ENCODE measurements at places on chromosomes 16 and 17. TPM values are rescaled to one million over a fixed set of nuclear protein-coding genes. Genes with fewer than 3 reads are reported as not detected.

UMOD gene
- polyA plus RNA-seq: not detected

PARD6A gene
- polyA plus RNA-seq: 5.7 TPM

TBC1D3D gene
- 0.10 TPM for polyA plus RNA-seq

LRRC36 gene
- 0.92 TPM for polyA plus RNA-seq

PIRT gene
- polyA plus RNA-seq: not detected

GOT2 gene
- 69.2 TPM for polyA plus RNA-seq

CLEC16A gene
- 13.7 TPM for polyA plus RNA-seq

CLEC18A gene
- polyA plus RNA-seq: 0.20 TPM

CXCL16 gene
- polyA plus RNA-seq: 4.3 TPM

CTRB2 gene
- not detected for polyA plus RNA-seq

ADAD2 gene
- polyA plus RNA-seq: not detected

KRT20 gene
- polyA plus RNA-seq: not detected

CCL5 gene
- 0.57 TPM for polyA plus RNA-seq

TEKT5 gene
- polyA plus RNA-seq: not detected

TMEM220 gene
- polyA plus RNA-seq: 3.1 TPM

ABCC11 gene
- polyA plus RNA-seq: 0.07 TPM

TBC1D10B gene
- polyA plus RNA-seq: 15.7 TPM

ELMO3 gene
- 3.1 TPM for polyA plus RNA-seq

KRTAP4-6 gene
- polyA plus RNA-seq: not detected

CLEC19A gene
- polyA plus RNA-seq: not detected

NEUROD2 gene
- polyA plus RNA-seq: not detected

COG1 gene
- 52.8 TPM for polyA plus RNA-seq

DNAH9 gene
- not detected for polyA plus RNA-seq

ZNF469 gene
- polyA plus RNA-seq: 0.24 TPM

HS3ST2 gene
- not detected for polyA plus RNA-seq

SF3B3 gene
- 81.7 TPM for polyA plus RNA-seq

PLEKHM1 gene
- 12.3 TPM for polyA plus RNA-seq

TMEM100 gene
- polyA plus RNA-seq: 1.7 TPM

ATP2C2 gene
- 0.33 TPM for polyA plus RNA-seq

CDH5 gene
- not detected for polyA plus RNA-seq

SCNN1B gene
- not detected for polyA plus RNA-seq

RBFOX1 gene
- not detected for polyA plus RNA-seq

SLFN13 gene
- polyA plus RNA-seq: under 0.01 TPM

GPS1 gene
- polyA plus RNA-seq: 272 TPM

CLDN7 gene
- 5.0 TPM for polyA plus RNA-seq

MYH13 gene
- not detected for polyA plus RNA-seq

QRICH2 gene
- 6.2 TPM for polyA plus RNA-seq

HS3ST3A1 gene
- 22.6 TPM for polyA plus RNA-seq
